ENCODE measurements at places on chromosomes 2 and 18.
A peak's percentile ranks its signal among the peaks of the same experiment; 100 is the strongest.

- no peak for DNase-seq
Measured at GRCh38 chr2:239264492-239264837, 136.4 kb downstream of the HDAC4 start.

GRCh38 chr2:121634354-121635307 is 14.6 kb downstream of the CLASP1 start:
- DNase-seq, result peak; percentile 15

GRCh38 chr2:216634370-216635148 is 1.3 kb downstream of the IGFBP2 start:
- DNase-seq, result no peak

DNA sequence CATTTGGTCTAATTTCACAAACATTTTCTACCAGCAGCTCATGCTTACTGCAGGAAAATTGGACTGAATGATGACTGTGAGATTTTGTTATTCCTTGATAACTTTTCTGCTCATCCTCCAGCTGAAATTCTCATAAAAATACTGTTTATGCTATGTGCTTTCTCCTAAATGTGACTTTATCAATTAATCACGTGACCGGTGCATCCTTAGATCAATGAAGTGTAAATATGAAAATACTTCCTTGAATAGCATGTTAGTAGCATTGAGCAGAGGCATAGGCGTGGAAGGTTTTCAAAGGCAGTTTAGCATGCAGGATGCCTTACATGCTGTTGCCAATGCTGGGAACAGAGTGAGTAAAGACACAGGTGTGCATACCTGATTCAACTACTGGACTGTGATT is 1002.5 kb downstream of the CBLN2 start:
- no peak for DNase-seq

GRCh38 chr2:25955869-25956535 is 26.3 kb downstream of the KIF3C start:
- DNase-seq, result no peak

DNA sequence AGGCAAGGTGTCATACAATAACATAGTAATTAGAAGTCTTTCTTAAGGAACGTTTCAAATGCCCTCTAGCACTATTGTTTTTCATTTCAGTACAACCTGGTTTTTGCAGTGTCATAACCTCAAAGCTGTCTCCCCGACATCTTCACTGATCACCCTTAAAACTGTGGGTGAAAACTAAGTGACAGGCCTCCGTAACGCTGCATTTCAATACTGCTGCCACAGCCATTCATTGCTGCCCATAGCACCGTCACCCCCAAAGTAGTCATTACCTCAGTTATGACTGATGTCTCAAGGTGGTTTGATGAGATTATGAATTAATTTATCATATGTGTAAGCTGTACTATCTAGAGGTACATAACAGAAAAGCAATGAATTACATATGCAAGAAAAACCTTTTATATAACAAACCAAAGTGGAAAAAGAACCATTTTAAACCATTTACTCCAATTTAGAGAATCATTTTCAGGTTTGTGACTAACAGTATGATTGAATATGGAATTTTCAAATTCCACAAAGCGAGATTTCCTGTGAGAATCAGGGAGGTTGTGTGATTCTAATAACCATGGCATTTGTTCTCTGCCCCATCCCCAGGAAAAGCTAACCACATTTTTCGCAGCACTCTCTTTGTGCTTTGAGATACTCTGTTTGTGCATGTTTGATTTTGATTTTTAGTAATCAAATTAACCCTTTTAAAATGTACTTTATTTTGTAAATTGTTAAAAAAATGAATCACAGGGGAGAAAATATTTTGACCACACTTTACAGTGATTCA is 263.0 kb downstream of the PTGR3 start:
- no peak for DNase-seq

DNA sequence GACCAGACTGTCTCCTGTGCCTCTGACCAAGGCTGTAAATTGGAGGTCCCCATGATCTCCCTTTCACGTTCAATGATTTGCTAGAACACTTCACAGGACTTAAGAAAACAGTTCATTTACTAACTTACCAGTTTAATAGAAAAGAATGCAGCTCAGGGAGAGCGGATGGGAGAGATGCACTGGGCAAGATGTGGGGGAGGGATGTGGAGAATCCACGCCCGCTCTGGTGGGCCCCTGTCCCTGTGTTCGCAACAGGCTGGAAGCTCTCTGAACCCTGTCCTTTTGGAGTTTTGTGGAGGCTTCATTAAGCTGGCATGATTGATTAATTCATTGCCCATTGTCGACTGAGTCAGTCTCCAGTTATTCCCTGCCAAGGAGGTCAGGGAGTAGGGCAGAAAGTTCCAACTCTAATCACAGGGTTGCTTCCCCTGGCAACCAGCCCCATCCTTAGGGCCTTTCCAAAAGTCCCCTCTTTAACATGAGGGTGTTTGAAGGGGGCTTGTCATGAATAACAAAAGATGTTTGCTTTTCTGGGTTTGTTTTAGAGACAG is 257.1 kb downstream of the ACKR3 start:
- no peak for DNase-seq

GRCh38 chr2:169452080-169452479 is 27.2 kb upstream of the BBS5 start:
- no peak for DNase-seq

GRCh38 chr2:41668529-41668928 is 379.3 kb upstream of the PKDCC start:
- no peak for DNase-seq

GRCh38 chr2:136113209-136113971 is 4.6 kb downstream of the CXCR4 start:
- no peak for DNase-seq

DNA sequence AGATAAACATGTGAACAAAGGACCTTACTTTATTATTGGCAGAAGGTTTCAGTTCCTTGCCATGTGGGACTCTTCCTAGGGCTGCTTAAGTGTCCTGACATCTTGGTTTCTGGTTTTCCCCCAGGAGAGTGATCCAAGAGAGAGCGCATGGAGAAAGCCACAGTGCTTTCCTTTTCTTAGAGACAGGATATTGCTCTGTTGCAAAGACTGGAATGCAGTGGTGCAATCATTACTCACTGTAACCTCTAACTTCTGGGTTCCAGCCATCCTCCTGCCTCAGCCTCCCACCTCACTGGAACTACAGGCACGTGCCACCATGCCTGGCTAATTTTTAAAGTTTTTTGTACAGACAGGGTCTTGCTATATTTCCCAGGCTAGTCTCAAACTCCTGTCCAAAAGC is 38.1 kb upstream of the TCF7L1 start:
- no peak for DNase-seq

DNA sequence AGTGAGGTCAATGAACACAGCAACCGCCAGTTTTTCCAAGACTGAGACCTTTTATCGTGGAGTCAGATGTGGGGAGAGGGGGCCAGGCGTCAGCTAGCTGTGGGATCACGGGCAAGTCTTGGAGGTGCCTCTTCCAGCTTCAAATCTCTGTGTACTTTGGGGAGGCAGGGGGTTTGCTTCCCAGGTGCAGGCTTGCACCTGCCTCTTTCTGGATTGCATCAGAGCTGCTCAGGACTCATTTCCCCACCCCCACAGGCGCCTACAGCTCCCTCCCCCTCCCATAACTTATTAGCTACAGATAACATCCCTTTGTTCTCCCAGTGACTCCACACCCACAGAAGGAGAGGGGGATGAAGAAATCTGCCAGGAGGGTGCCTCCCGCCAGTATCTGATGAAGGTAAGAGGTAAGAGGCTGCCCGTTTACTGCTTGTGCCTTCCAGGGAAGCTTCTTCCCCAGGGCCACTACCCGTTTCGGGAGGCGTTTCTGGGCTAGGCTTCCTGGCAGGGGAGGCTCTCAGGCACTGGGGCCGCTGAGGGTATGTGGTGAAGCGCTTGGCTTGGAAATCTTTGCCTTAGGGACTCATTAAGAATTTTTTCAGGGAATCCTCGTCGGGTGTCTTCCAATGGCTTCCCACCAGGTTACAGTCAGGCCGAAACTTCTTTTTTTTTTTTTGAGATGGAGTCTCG is 18.8 kb upstream of the MRPL33 start:
- no peak for DNase-seq

DNA sequence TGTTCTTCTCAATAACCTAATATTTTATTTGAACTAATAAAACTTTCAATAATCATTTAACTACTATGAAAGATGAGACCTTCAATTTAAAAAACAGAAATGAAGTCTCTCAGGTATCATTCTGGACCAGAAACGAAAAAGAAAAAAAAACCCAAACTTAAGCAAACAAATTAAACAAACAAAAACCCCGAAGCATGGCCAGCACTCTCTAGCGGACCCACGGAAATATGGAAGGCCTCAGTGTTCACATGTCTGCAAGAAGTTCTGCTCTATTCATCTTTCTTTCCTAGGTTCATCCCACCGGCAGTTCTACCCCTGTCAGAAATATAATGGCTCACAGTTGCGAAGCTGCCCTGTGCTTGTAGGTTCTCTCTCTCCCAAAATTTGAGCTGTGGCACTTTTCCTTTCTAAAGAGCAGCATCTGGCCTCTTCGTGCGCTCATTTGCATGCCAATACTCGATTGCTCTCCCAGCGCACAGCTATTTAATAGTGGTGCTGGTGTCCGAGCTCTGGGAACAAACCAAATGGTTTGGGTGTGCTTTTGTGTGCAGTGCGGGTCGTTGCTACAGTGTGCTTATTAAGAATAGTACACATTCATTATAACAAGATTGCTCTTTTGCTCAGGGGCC is 129.0 kb upstream of the ZEB2 start:
- no peak for DNase-seq

DNA sequence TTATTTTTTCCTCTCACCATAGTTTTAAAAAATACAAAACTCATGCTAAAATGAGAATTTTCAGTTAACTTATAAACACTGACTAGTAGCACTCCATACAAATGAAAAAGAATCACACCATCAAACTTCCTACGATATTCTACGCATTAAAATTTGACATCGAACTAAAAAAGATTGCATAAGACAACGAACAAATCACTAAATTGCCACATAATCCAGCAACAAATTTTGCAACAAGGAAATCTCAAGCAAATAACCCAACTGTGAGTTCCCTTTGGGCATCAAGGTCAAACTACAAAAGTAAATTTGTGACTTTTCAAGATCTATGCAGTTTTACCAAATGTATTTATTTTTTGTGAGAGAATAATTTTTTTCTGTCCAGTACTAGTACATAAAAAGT is 1.5 kb downstream of the MAP3K2 start:
- DNase-seq, result no peak
